ENCODE measurements at places on chromosomes 3 and 15. TPM values are rescaled to one million over a fixed set of nuclear protein-coding genes. Genes with fewer than 3 reads are reported as not detected.

The CATSPER2 gene
- 0.39 TPM for total RNA-seq

The GOLGA8R gene
- 1.2 TPM for total RNA-seq

The CLDN16 gene
- not detected for total RNA-seq

The PTPRG gene
- total RNA-seq, result 96.6 TPM

The STAC gene
- total RNA-seq, result 0.37 TPM

The CACNA2D2 gene
- not detected for total RNA-seq

The SLC9C1 gene
- total RNA-seq, result under 0.01 TPM

The ALG1L2 gene
- 0.37 TPM for total RNA-seq

The GADL1 gene
- total RNA-seq, result under 0.01 TPM

The PLSCR5 gene
- total RNA-seq, result not detected

The SLC2A2 gene
- total RNA-seq, result not detected

The A4GNT gene
- total RNA-seq, result not detected

The ZBED2 gene
- not detected for total RNA-seq

The FANCD2OS gene
- total RNA-seq, result not detected

The BBS4 gene
- total RNA-seq, result 15.1 TPM

The TMEM108 gene
- not detected for total RNA-seq

The HESX1 gene
- total RNA-seq, result 0.37 TPM

The CRYGS gene
- 2.3 TPM for total RNA-seq

The AHSG gene
- total RNA-seq, result not detected

The CCDC9B gene
- total RNA-seq, result 2.9 TPM

The C3orf62 gene
- total RNA-seq, result 1.2 TPM

The TMEM212 gene
- not detected for total RNA-seq

The IGDCC3 gene
- not detected for total RNA-seq

The LCTL gene
- total RNA-seq, result not detected

The CADPS gene
- total RNA-seq, result under 0.01 TPM

All from subcutaneous preadipocyte (primary cell).